ENCODE measurements at places on chromosomes 12 and 14.

GRCh38 chr12:2688381-2688931 is 106.3 kb upstream of the FKBP4 start:
- DNase-seq, result no peak

- DNase-seq, result no peak
Measured at GRCh38 chr12:1250641-1251040, 259.6 kb downstream of the ERC1 start.

DNA sequence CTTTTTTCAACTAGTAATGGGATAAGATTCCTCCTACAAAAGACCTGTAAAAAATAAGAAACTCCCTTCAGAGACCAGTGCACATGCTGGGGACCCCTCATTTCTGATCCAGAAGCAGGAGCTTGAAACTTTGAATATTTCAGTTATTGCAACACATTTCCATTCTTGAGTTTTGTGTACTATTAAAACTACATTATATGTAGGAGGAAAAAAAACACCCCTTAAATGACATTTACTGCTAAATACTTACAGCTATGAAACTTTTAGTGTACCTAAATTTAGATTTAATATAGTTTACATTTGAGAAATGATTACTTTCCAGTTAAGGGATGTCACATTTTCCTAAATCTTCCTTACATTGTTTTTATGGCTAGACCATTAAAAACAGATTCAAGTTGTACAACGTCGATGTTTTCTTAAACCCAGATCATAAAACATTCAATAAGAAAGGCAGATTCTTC is 4.1 kb downstream of the LRIG3 start:
- no peak for DNase-seq

- no peak for DNase-seq
Measured at GRCh38 chr12:105504286-105504685, 173.8 kb downstream of the C12orf75 start.

- DNase-seq, result no peak
Measured at GRCh38 chr14:68369281-68370056, 423.4 kb downstream of the ZFP36L1 start.

DNA sequence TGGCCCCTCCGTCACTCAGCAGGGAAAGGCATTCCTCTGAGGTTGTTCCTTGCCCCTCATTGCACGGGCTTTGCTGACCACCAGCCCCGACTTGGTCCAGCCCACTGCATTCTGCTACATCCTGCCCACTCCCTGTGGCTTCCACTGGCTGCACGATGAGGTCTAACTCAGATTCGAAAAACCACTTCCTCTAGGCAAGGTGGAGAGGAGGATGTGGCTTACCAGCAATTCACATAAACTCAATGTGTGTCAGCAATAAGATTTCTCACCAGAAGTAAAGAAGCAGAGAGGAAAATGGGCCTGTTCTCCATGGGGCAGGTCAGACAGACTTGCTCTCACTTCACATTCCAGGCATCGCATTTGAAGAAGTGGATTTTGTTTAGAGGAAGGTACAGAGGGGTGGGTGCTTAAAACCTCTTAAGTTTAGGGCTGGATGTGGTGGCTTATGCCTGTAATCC is 14.7 kb downstream of the GPR68 start:
- DNase-seq, result no peak

GRCh38 chr12:98593351-98594049 is at the start of gene SLC25A3:
SLC25A3 (plus strand) TSS chr12:98593686; CDS start chr12:98593979, 293 bp downstream.
- peak; percentile 90 for DNase-seq

DNA sequence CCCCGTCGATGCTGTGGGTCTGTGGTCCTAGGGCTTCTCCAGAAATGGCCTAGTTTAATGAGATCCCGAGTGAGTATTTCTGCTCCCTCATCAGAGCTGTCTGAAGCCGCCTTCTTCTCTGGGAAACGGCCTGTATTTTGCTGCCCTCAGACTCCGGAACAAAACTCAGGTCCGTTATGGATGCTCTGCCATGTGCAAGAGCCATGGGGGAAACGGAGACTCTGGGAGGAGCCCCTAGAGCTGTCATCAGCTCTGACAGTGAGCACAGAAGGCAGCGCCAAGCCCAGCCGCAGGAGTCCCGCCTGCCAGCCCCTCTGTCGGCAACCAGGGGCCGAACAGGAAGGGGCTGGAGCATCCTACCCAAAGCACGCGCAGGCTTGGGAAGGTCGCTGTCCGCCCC is 192.4 kb upstream of the PRMT8 start:
- DNase-seq, result no peak
